ENCODE measurements at places on chromosomes 1 and 21. TPM values are rescaled to one million over a fixed set of nuclear protein-coding genes. Genes with fewer than 3 reads are reported as not detected.

GRCh38 chr1:38026592-38027200, 14.2 kb downstream of the UTP11 start:
- peaks cover 32% of the 10 kb centered on the region for H3K4me1 ChIP-seq
- H3K27me3 ChIP-seq = no peaks in the 10 kb centered on the region
- H3K27ac ChIP-seq = no peak overlapping the region
- peaks cover 56% of the 10 kb centered on the region for H3K36me3 ChIP-seq
- H3K4me3 ChIP-seq = no peak overlapping the region

- H3K4me1 ChIP-seq = peaks cover 37% of the 10 kb centered on the region
- H3K27me3 ChIP-seq = peaks cover 4% of the 10 kb centered on the region
- H3K36me3 ChIP-seq = no peaks in the 10 kb centered on the region
- no peak overlapping the region for H3K4me3 ChIP-seq
Measured at GRCh38 chr21:45894450-45894825, 87.1 kb upstream of the COL6A1 start.

- H3K4me1 ChIP-seq = no peaks in the 10 kb centered on the region
- H3K4me3 ChIP-seq = no peak overlapping the region
- no peaks in the 10 kb centered on the region for H3K27me3 ChIP-seq
- no peak overlapping the region for H3K27ac ChIP-seq
- peaks cover 72% of the 10 kb centered on the region for H3K36me3 ChIP-seq
- DNase-seq = no peak
Measured at GRCh38 chr21:33278721-33279120, 12.6 kb downstream of the IL10RB start.

GRCh38 chr1:54186056-54186455, 13.8 kb downstream of the CYB5RL start:
- no peak overlapping the region for H3K27ac ChIP-seq
- no peak overlapping the region for H3K4me3 ChIP-seq
- H3K4me1 ChIP-seq = no peaks in the 10 kb centered on the region
- DNase-seq = no peak
- peaks cover 60% of the 10 kb centered on the region for H3K36me3 ChIP-seq
- H3K27me3 ChIP-seq = no peaks in the 10 kb centered on the region

The FLAD1 gene
- 19.5 TPM for total RNA-seq

GRCh38 chr1:109181807-109182163, 31.9 kb upstream of the SARS1 start:
- H3K4me3 ChIP-seq = no peak overlapping the region
- DNase-seq = no peak
- peak overlapping the region; percentile 60 for H3K27ac ChIP-seq
- H3K27me3 ChIP-seq = no peaks in the 10 kb centered on the region

DNA sequence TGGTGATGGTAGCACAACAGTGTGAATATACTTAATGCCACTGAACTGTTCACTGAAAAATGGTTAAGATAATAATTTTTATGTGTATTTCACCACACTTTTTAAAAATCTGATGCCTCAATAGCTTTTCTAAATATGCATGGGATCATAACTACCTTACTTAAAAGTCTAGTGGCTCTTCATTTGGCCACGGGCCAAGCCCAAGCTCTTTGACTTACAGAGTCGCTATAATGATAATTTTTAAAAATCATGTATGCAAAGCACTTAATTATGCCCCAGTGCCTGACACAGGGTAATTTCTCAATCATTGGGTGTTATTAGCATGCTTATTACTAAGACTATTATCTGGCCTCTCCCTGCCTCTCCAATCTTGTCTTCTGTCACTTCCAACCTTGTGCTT, 7.6 kb upstream of the CNN3 start:
- peaks cover 45% of the 10 kb centered on the region for H3K4me1 ChIP-seq
- no peaks in the 10 kb centered on the region for H3K27me3 ChIP-seq
- H3K27ac ChIP-seq = no peak overlapping the region
- H3K36me3 ChIP-seq = peaks cover 13% of the 10 kb centered on the region

DNA sequence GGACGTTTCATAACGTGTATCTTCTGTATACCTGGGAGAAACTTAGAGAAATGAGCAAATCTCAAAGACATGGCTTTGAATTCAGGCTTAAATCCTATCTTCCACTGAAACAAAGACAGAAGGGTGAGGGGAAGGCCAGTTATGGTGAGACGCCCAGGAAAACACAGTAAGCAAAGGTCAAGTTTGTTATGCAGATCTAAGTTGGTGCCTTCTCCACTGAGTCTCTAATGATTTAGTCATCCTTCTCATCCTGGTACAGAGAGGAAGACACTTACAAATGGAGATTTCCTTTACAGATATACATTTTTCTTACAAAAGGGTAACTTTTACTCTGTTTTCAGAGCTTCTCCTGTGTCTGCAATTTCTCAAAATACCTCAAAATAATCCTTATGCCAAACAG, 64.4 kb downstream of the MAP3K7CL start:
- H3K27ac ChIP-seq = no peak overlapping the region
- no peaks in the 10 kb centered on the region for H3K27me3 ChIP-seq
- H3K4me1 ChIP-seq = peaks cover 34% of the 10 kb centered on the region

GRCh38 chr1:2345297-2346075, 45.9 kb downstream of the MORN1 start:
- no peaks in the 10 kb centered on the region for H3K4me1 ChIP-seq
- no peak for DNase-seq
- H3K27ac ChIP-seq = no peak overlapping the region
- H3K27me3 ChIP-seq = no peaks in the 10 kb centered on the region

The MPL gene
- not detected for total RNA-seq

The DLGAP3 gene
- total RNA-seq = 0.06 TPM

- DNase-seq = no peak
- peak within 1 kb of the TSS; percentile 84 for H3K4me3 ChIP-seq
- peak within 1 kb of the TSS; percentile 70 for H3K27ac ChIP-seq
- no peaks in the 10 kb centered on the region for H3K27me3 ChIP-seq
- H3K36me3 ChIP-seq = no peaks in the 10 kb centered on the region
- H3K4me1 ChIP-seq = peaks cover 39% of the 10 kb centered on the region
Measured at GRCh38 chr1:156082309-156083091, at the start of gene MEX3A. Gene MEX3A (minus strand): TSS chr1:156082465. CDS start chr1:156081998, 467 bp downstream.

GRCh38 chr21:26790296-26790695, 54.9 kb downstream of the ADAMTS1 start:
- no peak overlapping the region for H3K4me3 ChIP-seq
- peak overlapping the region; percentile 71 for H3K27ac ChIP-seq
- DNase-seq = no peak
- H3K4me1 ChIP-seq = peaks cover 6% of the 10 kb centered on the region
- no peaks in the 10 kb centered on the region for H3K36me3 ChIP-seq

The DMRTA2 gene
- total RNA-seq = not detected

DNA sequence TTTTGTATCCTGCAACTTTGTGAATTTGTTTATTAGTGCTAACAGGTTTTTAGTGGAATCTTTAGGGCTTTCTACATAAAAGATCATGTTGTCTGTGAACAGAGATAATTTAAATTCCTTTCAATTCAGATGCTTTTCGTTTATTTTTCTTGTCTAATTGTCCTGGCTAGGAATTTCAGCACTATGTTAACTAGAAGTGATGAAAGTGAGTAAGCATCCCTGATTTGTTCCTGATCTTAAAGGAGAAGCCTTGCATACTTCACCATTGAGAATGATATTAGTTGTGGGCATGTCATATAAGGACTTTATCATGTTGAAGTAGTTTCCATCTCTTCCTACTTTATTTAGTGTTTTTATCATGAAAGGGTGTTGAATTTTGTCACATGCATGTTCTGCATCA, 23.6 kb upstream of the TRIM67 start:
- H3K27ac ChIP-seq = no peak overlapping the region
- no peak overlapping the region for H3K4me3 ChIP-seq
- H3K27me3 ChIP-seq = no peaks in the 10 kb centered on the region
- H3K36me3 ChIP-seq = no peaks in the 10 kb centered on the region

The FAAH gene
- 10.6 TPM for total RNA-seq

GRCh38 chr1:37890378-37891014, 31.1 kb upstream of the MTF1 start:
- H3K27ac ChIP-seq = no peak overlapping the region
- no peak for DNase-seq
- H3K36me3 ChIP-seq = peaks cover 60% of the 10 kb centered on the region
- H3K4me1 ChIP-seq = no peaks in the 10 kb centered on the region
- H3K27me3 ChIP-seq = no peaks in the 10 kb centered on the region

DNA sequence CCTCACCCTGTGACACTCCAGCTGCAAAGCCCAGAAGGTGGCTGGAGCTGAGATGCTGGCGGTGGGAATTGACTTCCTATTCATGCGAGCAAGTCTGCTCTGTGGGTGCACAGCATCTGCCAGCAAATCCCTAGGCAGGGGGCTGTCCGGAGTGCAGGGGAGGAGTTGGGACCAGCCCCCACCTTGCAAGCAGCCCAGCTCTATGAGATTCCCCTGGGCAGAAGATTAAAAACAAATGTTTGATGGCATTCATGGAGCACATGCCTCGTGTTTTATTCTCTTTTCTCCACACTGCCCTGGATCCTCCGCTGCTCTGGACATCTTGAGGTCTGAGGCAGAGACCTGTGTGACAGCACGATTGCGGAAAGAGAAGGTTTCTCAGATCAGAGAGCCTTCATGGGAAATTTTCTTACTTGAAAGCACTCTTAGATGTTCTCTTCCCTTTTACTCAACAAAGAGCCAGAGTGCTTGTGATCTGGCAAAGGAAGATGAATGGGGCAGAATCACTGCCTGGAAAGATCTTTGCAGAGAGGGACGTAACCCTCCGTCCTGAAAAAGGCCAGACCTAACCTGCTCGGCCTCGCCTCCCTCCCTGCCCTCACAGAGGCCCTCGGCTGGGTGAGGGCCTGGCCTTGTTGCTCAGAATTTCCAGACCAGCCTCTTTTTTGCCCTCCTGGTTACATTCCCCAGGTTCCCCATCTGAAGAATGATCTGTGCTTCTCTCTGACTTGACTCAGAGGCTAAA, 597.1 kb downstream of the KIF26B start:
- H3K4me1 ChIP-seq = no peaks in the 10 kb centered on the region
- no peaks in the 10 kb centered on the region for H3K36me3 ChIP-seq
- no peak overlapping the region for H3K27ac ChIP-seq
- no peaks in the 10 kb centered on the region for H3K27me3 ChIP-seq
